ENCODE measurements at places on chromosomes 11 and 22.

DNA sequence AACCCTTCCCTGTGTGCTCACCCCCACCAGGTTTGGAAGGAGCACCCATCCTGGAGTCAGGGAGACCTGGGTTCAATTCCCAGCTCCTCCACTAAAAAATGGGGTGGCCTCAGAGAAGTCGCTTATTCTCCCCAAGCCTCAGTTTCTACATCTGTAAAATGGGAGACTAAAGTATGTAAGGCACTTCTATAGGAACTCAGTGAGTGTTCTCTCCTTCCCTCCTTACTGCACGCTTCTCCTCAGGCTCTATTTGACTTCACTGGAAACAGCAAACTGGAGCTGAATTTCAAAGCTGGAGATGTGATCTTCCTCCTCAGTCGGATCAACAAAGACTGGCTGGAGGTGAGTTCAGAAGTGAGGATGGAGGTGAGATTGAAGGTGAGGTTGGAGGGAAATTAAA, 11.3 kb downstream of the NCF4 start:
- DNase-seq = no peak

DNA sequence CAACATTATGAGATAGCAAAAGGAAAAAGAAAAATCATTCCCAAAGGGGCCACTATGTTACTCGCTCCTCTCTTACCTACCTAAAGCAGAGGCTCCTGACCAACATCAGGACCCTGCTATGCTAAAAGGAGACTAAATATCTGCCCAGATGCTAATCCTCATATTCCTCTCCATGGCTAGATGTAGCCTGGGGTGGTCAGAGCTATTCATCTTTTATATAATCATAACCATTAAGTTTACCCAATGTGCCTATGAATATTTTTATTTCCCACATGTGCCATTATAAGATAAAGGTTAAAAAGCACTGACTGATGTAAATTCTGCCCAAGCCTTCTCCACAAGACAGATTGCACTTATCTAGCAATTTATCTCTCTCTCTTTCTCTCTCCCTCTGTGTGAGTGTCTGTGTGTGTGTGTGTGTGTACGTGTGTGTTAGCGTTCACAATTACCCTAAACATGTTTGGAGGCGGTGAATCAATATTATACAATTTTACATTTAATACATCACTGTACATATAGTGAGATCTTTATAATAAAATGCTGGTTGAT, 41.2 kb upstream of the ANO5 start:
- no peak for DNase-seq

DNA sequence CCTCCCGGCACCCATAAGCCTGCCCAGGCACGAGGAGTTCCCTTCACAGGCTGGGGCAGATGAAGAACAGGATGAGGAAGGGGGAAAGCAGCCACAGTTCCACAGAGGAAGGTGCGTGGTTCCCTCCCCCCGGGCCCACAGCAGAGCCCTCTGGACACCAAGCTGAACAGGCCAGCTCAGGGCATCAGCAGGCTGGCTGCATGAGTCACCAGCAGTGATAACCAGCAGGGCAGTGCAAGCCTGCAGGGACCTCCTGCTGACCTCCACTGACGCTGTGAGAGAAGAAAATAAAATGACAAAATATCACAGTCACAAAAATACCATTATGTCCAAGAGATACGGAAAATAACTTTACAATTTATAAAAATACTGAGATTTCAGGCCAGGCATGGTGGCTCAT, 11.5 kb downstream of the RTL6 start:
- no peak for DNase-seq

GRCh38 chr11:8268530-8269400, 5.1 kb upstream of the LMO1 start:
- DNase-seq = no peak

DNA sequence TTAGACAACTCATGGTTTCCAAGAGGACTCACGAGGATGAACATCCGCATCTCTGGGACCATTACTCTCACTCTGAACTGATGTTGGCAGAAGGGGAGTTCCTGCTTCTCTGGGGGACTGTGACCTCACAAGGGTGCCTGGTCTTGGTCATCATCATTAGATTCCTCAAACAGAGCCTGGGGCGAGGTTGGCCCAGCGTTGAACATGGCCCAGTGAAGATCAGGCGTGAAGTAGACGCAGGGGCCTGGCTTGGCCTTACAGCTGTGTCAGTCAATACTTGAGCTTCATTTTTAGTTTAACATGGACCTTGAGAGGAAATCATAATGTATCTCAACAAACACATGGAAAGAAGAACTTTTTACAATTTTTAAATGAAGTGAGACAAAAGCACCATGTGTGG, 617.1 kb downstream of the BRD1 start:
- DNase-seq = no peak

DNA sequence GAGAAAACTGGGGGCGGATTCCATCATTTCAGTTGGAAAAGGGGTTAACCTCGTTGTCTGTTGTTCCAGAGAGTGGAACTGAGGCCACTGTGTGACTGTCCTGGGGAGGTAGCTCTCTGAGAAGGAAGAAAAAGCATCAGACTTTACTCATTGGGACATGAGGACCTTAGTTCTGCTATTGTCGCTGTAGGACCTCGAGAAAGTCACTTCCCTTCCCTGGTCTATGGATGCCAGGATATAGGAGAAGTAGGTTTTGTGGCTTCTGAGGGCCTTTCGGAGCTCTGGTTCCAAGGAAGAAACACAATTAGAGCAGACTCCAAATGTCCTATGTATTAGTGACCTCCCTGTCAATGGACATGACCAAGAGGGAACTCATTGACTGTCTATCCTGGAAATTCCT, 6.2 kb downstream of the MYO18B start:
- DNase-seq = no peak

GRCh38 chr11:128563942-128564641, 23.3 kb downstream of the ETS1 start:
- no peak for DNase-seq

DNA sequence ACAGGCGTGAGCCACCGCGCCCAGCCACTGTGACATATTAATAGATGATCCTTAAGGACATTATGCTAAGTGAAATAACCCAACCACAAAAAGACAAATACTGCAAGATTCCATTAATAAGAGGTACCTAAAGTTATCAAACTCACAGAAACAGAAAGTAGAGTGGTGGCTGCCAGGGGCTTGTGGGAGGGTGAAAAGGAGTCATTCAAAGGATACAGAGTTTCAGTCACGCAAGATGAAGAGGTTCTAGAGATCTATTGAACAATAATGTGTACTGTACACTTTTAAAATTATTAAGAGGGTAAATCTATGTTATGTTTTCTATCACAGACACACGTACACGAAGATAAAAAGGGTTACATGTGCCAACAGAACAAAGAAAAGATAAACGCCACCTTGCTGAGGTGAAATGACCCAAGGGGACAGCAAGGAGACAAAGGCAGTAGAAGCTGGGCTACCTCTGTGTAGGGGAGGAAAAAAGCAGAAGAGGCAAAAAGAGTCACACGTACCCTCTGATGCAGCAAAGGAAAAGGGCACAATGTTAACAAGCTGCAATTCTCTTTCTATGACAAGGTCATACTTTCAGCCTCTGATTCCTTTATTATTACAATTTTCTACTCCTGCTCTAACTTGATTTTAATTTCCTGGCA, 65.3 kb downstream of the AMBRA1 start:
- DNase-seq = no peak

DNA sequence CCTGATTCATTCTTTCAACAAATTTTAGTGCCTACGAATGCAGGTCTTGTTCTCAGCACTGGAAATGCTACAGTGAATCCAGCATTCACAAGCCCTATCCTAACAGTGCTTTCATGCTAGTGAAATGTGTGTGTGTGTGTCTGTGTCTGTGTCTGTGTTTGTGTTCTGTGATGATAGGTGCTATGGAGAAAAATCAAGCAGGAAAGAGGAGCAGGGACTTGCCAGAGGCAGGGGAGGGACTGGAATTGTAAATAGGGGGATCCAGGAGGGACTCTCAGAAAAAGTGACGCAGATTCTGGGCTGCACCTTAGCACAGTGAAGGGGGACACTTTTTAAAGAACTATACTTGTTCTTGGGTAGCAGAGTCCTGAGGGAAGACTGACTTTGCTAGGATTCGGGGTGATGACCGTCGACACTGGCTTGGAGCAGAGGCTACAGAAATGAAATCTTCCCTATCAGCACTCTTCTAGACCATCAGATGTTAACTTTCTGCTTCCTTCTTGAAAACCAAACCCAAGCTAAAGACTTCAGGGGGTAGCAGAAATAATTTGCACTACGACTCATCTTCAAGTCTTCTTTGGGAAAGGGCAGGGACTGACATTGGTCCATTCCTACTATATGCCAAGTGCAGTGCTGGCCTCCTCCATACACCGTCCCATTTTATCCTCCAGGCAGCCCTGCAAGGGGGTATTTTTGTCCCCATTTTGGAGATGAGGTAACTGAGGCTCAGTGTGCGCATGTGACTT, 39.3 kb upstream of the PTPRJ start:
- DNase-seq = no peak

DNA sequence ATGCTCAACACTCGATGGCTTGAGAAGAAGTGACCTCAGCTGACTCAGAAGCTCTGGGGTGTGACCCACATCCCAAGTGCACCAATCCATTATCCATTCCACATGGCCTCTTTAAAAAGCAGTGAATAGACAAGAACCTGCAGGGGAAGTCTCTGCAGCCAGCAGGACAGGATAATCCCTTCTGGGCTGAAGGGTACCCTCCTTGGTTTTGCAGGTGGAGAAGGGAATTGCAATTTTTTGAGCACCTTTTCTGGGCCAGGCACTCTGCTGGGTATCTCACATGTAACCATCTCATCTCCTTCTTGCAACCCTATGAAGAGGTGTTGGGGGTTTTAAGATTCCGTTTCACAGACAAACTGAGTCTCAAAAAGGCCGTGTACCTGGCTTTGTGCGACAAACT, 76.6 kb downstream of the MYO18B start:
- no peak for DNase-seq

DNA sequence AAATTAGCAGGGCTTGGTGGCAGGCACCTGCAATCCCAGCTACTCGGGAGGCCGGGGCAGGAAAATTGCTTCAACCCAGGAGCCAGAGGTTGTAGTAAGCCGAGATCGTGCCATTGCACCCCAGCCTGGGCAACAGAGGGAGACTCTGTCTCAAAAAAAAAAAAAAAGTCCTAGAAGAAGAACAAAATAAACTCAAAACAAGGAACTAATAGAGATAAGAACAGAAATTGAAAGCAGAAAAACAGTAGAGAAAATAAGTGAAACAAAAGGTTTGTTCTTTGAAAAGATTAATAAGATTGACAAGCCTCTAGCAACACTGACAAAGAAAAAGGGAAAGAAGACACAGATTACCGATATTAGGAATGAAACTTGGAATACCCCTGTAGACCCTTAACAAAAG, 45.1 kb upstream of the CBX7 start:
- no peak for DNase-seq

GRCh38 chr11:116651737-116652237, 121.0 kb downstream of the BUD13 start:
- no peak for DNase-seq

DNA sequence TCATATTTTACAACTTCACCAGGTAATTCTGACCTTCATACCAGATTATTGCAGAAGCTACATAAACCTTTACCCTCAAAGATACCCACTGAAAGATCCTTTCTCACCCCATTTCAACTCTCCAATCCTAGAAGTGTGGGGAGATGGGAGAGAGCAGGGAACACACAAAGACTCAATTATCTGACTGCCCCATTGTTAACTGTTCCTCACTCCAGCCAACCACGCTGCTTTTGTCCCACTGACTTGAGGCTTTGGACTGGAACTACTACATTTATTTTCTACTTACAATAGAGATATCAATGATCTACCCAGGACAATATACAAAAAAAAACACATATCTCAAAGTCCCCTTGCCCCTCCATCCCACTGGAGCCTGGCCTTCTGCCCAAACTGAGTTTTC, 44.7 kb upstream of the SLN start:
- no peak for DNase-seq

Measured in activated CD4-positive, alpha-beta T cell treated with anti-CD3 and anti-CD28 coated beads, Interleukin-2, amount 50 U/mL, for 24 hours (primary cell).